Ovary (tissue), 10 donors: ENCODE measurements at places on chromosomes 7 and 10.

DNA sequence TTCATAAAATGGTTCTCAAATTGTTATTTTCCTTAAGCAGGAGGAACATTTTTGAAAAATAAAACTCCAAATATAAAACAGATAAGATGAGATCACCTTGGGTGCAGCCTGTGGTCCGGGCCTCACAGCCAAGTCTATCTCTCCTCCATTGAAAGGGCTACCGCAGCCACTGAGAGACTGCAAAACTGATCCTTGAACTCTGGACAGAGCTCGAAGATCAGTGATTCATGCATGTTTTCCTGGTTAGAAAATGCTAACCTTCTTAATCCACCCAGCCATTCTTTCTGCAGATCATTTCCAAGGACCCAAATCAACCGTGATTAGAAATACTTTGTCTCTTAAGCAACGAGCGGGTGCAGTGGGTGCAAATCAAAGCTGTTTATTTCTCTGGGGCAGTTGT is 378.8 kb downstream of the PLXDC2 start:
- DNase-seq: no peak

DNA sequence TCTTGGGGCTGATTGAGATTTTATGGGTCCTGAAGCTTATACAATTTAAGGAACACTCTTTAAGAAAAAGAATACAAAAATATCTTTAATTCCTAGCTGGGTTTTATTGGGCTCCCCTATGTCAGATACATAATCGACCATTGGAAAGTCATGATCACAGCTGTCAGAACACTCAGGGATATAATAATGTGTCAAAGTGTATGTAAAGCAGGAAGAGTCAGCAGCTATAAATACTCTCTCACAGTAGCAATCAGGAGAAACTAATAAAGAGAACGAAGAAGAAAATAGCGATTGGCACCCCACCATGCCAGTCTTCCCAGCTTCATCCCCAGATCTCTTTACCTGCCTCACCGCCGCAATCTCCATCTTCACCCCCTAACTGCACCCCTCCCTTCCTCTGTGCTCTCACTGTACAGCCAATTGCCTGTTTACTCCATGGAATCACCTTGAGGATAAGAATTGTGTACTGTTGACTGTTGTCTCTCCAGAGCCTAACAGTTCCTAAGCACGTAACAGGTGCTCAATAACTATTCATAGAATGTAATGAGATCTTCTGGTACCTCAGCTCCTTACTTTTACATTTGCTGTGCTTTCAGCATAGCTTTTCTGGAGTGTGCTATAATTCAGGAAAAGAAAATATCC is 24.0 kb upstream of the WNT8B start:
- DNase-seq: no peak

DNA sequence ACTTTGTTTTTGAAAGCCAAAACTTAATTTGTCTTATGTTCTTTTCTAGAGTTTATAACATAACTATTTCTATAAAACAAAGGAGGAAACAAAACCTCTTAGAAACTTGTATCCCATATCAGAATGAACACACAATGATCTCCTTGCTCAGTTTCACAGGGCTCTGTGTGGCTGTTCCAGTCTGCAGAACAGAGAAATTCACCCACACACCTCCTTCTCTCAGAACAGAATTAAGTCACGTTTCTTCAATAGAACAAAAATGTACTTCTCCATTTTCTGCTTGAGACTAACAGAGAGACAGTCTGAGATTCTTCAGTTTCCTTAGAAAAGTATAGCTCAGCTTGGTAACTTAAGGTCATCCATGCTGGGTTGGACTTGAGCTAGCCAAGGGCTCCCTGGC is 15.8 kb upstream of the DOCK1 start:
- no peak for DNase-seq

GRCh38 chr10:25245165-25245564 is 70.4 kb downstream of the GPR158 start:
- no peak for DNase-seq

- no peak for DNase-seq
Observed at GRCh38 chr10:130764651-130765050, 546.9 kb downstream of the TCERG1L start.

DNA sequence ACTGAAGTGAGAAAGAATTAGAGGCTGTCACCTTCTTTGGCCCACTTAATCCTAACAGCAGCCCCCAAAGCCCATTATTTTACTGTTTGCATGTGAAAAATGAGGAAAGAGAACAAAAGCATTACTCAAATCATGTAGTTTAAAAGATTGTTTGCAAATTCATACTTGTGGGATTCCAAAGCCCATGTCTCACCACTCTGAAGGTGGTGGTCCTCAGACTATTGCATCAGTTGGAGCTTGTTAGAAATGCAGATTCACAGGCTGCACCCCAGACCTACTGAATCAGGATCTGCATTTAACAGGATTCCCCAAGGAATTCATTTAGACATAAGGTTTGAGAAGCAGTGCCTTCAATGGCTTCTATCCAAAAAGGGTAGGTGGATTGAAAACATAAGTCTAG is 93.7 kb upstream of the PDE1C start:
- DNase-seq: no peak

- no peak for DNase-seq
Observed at GRCh38 chr10:115606741-115607140, 513.6 kb downstream of the ATRNL1 start.

DNA sequence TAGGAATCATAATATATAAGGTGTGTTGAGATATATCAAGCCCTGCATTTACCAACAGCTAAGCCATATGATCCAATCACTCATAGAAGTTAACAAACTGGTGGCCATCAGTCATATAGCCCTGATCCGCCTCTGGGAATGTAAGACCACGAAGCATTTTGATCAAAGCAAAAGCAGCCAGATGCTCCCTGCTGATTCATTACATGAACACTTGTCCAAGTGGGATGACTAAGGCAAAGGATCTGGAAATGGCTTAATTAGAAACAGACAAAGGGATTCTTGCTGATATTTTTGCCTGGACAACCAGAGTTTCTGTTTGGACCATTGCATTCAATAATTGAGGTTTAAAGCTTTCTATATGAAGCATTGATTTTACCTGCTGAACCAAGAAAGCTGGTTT is 535.5 kb downstream of the GPAM start:
- DNase-seq: no peak

DNA sequence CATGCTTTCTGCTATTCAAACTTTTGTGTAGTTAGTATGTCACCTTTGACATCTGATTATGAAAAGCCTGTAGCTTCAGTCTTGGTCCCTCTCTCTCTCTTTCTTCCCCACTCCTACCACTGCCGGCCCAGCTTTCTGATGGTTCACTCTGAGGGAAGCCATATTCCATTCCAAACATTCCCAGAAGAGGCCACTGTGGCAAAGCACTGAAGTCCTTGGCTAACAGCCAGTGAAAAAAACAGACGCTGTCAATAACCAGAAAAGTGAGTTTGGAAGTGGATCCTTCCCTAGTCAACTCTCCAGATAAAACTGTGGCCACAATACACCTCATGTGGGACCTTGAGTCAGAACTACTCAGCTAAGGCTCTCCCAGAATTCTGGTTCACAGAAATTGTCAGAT is 950.7 kb upstream of the PHF14 start:
- DNase-seq: no peak

DNA sequence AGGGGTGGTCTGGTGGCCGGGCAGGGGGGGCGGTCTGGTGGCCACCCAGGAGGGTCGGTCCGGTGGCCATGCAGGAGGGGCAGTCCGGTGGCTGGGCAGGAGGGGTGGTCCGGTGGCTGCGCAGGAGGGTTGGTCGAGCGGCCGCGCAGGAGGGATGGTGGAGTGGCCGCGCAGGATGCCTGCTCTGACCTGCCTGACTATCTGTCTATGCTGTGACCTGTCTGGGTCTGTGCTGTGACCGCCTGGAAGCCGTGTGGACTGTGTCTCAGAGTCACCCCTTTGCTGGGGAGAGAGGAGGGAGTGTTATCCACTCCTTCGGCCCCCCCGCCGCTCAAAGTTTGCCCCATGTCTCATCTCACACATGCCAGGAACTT is 113.2 kb downstream of the ACTR3B start:
- DNase-seq: no peak

- DNase-seq: no peak
Observed at GRCh38 chr7:17121671-17122070, 176.8 kb upstream of the AHR start.

- DNase-seq: no peak
Observed at GRCh38 chr10:108496106-108496505, 1331.6 kb upstream of the SORCS1 start.

GRCh38 chr7:1550005-1550845 is 5.8 kb downstream of the TMEM184A start:
- no peak for DNase-seq

GRCh38 chr10:79180414-79181221 is 111.9 kb downstream of the ZMIZ1 start:
- DNase-seq: no peak

- DNase-seq: no peak
Observed at GRCh38 chr7:28988091-28988490, 30.0 kb upstream of the TRIL start.
